Posterior vena cava (tissue), 2 donors: ENCODE measurements at places on chromosomes 16 and 17. TPM values are rescaled to one million over a fixed set of nuclear protein-coding genes. Genes with fewer than 3 reads are reported as not detected.

- no peak for DNase-seq
Observed at GRCh38 chr17:74778960-74779359, 2.8 kb upstream of the NAT9 start.

DNA sequence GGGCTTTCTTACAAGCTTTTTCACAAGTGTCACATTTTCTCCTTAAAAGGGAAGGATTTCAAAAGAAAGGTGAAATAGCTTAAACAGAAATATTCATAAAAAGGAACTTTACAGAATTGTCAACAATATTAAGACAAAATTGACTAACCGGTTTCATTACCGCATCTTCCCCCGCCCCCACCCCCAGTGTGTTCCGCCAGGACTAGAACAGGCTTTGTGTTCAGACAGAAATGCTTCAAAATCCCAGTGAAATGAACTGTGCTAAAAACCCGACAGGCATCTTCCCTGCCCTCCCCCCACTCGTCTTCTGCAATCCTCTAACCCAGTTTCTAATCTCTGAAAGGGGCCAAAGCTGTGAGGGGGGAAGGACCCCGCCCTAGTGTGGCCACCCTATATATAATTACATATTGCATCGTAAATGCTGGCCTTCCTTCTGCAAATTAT, 990 bp upstream of the ROGDI start:
- no peak for DNase-seq

Gene RNF222
- not detected for total RNA-seq

DNA sequence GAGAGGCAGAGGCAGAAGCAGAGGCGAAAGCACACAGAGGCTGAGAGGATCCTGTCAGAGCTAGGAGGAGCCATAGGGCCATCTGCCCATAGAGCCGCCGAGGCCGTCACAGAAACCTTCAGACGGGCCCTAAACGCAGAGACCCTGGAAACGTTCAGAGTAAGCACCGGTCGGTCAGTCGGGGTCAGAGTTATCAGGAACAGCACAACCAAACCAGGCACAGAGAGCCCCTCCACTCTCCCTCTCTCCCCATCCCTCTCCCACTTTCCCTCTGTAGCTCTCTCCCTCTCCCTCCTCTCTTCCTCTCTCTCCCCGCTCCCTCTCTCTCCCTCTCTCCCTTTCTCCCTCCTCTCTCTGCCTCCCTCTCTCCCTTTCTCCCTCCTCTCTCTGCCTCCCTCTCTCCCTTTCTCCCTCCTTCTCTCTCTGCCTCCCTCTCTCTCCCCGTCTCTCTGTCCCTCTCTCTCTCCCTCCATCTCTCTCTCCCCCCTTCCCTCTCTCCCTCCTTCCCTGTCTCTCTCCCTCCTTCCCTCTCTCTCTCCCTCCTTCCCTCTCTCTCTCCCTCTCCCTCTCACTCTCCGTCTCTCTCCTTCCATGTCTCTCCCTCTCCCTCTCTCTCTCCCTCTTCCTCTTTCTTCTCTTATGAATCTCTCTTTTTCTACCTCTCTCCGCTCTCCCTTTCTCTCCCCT, 138.9 kb downstream of the C16orf95 start:
- DNase-seq, result peak; percentile 73

Gene CCL8
- 0.81 TPM for total RNA-seq

DNA sequence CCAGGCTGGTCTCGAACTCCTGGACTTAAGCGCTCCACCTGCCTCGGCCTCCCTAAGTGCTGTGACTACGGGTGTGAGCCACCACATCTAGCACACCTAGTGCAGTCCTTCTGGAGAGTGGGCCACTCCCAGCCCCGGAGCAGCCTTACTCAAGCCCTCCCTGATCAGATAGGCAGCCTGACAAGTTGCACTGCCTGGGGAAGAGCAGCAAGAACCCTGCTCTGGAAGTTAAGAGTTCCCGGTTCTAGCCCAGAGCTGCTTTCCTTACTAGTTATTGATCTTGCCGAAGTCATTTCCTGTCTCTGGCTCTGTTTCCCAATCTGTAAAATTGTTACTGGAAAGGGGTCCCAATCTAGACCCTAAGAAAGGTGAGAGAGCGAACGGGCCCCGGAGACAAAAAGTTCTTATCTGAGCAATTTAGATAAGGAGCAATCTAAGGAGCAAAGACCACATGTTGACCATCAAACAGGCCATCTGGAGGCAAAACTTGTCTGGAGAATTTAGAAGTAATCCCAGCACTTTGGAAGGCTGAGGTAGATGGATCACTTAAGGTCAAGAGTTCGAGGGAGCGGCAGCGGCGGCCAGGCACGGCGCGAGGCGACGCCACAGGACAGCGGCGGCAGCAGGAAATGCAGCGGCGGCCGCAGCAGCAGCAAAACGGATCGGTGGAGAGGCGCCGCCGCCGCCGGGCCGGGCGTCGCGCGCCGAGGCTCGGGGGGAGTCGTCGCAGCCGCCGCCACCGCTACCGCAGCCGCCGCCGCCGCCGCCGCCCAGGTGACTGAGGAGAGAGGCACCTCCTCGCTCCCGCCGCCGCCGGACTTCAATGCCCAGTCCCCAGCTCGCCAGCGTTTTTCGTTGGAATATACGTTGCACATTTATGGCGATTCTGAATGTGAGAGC, 4.3 kb upstream of the NAGLU start:
- DNase-seq, result peak; percentile 90

Gene KRT25
- total RNA-seq, result not detected

DNA sequence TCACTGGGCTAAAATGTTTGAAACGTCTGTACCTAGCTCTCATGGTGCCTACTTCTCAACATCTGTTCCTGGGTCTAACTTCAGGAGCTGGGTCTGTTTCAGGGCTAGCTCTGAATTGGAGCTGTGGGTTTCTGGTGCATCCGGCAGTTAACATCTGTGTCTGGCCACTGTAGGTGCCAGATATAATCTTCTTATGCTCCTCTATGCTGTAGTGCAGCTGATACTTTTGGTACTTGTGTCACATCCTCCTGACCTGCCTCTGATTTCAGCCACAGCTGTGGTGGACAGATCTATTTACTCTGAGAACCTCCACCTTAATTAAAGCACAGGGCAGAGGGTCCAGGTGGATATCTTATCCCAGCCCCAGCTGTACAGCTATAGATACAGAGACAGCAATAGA, 496.5 kb upstream of the CDH11 start:
- no peak for DNase-seq

GRCh38 chr16:64590513-64590912, 531.4 kb downstream of the CDH11 start:
- DNase-seq, result no peak

DNA sequence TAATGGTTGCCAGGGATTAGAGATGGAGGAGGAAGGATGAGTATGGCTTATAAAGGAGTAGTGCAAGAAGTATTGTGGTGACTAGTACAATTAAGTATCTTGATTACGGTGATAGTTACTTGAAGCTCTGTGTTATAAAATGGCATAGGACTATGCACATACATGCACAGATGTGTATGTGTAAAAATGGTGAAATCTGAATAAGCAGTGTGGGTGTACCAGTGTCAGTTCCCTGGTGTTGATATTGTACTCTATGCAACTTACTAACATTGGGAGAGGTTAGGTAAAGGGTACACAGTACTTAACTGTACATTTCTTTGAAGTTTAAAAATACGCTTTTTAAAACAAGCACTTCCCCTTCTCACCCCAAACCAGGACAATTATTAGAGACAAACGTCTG, 48.5 kb downstream of the NSRP1 start:
- no peak for DNase-seq

DNA sequence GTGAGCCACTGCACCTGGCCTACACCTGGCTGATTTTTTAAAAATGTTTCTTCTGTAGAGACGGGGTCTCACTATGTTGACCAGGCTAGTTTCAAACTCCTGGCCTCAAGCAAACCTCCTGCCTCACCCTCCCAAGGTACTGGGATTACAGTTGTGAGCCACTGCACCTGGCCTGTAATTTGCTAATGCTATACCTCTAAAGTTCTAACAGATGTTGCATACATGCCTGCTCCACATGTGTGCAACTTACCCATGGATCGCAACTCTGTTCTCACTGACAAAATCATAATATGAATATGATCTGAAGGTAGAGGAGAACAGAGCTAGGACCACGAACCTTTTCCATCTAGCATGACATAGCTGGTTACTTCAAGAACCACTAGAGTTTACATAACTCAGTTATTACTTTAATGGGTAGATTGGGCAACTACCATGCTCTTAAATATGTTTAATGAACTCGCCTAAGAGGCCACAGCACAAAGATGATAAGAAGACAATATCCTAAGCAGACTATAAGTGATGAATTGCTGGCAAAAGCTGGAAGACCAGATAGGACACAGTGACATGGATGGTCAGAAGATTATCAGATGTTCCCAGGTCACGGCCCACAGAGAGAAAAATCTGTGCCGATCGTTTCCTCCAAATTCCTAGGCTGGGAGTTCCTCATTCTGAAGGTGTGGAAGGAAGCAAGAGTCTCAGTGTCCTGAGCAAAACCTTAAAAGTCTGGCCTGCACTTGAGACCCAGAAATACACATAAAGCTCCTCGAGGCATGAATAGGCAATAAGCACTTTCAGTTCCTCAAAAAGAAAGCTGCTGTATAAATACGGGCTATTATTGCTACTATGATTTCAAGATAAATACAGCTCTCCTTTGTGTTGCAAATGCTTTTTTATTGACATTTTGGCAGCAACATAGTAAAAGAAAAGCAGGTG, 53.6 kb upstream of the ICAM2 start:
- no peak for DNase-seq

- peak; percentile 42 for DNase-seq
Observed at GRCh38 chr17:8004899-8005298, 2.5 kb downstream of the GUCY2D start.

GRCh38 chr17:16446338-16446983, 31.1 kb downstream of the TRPV2 start:
- DNase-seq, result no peak

GRCh38 chr16:2810651-2811050, 6.4 kb upstream of the PRSS21 start:
- peak; percentile 58 for DNase-seq

DNA sequence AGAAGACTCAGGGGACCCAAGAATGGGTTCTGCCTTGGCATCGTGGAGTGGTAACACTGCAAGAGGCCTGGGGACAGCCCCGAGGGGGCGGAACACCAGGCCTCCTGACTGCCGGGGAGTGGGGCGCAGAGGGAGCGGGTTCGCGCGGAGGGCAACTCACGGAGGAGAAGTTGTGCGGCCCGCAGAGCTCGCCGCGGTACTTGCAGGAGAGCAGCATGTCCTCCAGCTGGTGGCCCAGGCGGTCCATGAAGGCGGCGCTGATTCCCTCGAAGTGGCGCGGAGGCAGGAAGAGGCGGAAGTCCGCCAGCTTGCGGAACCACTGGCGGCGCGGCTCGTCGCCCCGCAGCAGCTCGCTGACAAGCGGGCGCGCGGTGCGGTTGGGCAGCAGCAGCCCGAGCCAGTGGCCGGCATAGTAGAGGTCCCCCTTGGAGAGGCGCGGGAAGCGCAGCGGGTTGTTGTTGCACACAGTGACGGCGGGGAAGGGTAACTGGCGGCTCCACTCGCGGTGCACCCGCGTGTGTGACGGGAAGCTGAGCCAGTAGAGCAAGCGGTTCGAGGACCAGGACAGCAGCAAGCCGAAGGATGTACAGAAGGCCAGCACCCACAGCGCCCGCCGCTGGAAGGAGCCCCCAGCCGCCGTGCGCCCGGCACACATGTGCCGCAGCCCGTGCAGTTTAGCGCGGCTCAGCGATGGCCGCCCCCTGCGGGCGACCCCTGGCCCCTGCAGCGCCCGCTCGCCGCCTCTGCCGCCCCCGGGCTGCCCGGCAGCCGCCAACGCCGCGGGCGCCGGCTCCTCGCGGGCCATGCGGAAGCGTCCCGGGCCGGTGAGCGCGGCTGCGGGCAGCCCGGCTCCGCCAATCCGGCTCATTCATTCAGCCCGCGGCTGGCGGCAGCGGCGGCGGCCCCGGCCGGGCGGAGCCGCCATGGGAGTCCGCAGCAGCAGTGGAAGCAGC, 1.6 kb downstream of the ASIC2 start:
- peak; percentile 78 for DNase-seq

Gene CD300LB
- total RNA-seq, result 0.23 TPM

GRCh38 chr16:28208131-28208530, 3.6 kb downstream of the XPO6 start:
- no peak for DNase-seq

DNA sequence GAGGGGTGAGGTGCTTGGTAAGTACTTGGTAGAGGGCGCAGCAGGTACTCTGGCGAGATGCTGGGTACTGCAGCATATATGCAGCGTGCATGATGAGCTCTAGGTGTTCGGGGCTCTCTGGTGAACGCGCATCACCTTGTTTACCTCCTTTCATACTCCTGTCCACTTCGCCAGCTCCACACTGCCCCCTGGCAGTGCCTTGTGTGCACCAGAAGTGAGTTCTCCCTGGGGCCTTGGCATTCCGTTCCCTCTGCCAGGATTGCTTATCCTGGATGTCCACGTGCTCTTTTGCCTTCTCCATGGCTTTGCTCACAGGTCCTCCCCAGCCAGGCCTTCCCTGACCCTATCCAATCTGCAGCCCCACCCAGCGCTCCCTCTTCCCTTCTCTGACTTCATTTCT, 154.2 kb downstream of the MRM1 start:
- peak; percentile 31 for DNase-seq

DNA sequence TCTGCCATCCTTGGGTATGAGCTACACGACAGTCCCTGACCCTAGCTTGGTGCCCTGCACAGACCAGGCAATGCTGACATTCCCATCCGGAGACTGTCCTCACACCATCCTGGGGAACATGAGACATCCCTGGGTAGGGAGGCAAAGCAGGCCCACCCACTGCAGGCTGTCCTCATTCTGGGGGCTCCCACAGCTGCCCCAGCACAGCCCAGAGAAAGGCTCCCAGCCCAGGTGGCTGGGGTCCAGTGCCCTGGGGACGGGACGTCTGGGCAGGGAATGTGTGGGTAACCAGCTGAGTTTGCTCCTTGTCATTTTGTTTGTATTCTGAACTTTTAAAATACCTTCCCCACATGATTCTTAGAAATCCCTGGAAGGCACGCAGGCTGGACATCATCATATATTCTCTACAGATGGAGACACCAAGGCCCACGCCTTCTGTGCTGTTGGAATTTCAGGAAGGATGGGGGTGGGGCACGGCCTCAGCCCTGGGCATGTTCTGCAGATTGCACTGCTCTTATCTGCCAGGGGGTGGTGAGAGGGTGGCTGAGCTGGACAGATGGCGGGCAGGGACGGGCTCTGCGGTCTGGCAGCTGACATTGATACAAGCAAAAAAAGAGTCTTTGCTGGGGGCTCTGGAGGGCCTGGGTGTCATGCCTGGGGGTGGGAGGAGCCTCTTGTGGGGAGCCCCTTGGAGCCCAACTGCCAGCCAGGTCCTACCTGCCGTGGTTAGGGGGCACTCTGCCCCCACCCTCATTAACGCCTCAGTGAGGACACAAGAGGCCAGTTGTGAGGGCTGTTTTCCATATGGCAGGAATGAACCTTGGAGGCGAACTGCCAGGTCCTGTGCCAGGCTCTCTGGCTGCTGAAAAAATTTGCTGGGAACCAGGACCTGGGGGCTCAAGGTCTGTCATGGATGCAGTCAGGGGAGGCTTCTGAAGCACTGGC, 28.4 kb downstream of the LRRC75A start:
- no peak for DNase-seq

DNA sequence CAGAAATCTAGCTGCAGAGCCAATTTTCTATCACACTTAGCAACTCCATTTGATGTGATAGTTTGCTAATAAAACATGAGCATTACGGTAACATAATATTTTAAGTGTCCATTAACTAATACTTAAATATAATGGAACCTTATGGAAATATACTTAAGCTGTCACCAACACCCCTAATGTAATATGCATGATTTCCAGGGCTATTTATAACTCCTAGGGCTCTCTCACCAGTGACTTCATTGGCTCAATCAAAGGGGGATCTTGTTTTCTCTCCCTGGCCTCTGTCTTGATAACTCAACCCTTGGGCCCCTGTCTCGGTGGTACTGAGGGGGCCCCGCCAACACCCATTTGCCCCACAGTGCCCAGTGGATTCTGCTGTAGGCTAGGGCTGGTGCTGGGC, 170.4 kb downstream of the SALL1 start:
- DNase-seq, result no peak

Gene ULK2
- 23.8 TPM for total RNA-seq

Gene STH
- total RNA-seq, result not detected
